ENCODE measurements at places on chromosomes 3 and 15.

DNA sequence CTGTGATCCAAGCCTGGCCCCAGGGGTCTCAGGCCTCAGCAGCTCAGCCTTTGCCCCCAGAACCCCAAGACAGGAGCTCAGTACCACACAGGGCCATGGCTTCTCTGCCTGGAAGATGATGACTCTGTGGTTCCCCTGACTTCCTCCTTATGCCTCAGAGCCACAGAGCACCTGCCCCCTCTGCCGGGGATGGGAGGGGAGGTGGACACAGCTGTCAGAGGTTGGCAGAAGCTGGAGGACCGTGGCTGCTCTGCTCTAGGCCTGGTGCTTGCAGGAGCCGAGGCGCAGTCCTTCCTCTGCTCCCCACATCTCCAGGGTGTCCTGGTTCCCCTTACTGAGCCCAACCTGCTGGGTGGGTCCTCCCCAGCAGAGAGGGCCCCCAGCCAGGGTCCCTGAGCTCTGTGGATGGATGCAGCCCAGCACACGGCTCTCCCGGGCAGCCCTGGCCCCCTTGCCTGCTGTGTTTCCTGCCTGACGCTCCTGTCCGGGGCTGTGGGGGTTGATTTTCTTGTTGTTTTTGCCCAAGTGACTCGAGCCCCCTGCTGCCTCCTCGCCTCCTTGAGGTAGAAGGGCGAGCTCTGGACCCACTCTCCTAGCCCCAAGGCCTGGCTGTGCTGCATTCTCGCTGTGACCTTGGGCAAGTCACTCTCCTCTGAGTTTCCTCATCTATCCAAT lies 36.6 kb downstream of the PSTPIP1 start:
- no peak for DNase-seq

DNA sequence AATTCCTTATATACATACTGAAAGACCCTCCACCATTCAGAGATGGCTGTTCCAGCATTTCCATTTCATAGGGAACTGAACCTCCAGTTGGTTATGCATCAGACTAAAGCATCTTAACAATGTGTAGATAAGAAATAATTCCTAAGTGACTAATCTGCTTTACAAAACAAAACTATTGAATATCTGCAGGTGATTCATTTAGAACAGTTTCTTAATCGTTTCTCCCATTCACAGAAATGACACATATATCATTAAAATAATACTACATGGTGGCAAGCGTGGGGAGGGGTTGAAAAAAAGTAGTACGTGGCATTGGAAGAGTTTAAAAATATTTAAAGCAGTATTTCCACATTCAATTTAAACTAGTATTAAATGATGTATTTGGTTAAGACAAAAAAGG lies 19.5 kb downstream of the COPS2 start:
- DNase-seq: no peak

DNA sequence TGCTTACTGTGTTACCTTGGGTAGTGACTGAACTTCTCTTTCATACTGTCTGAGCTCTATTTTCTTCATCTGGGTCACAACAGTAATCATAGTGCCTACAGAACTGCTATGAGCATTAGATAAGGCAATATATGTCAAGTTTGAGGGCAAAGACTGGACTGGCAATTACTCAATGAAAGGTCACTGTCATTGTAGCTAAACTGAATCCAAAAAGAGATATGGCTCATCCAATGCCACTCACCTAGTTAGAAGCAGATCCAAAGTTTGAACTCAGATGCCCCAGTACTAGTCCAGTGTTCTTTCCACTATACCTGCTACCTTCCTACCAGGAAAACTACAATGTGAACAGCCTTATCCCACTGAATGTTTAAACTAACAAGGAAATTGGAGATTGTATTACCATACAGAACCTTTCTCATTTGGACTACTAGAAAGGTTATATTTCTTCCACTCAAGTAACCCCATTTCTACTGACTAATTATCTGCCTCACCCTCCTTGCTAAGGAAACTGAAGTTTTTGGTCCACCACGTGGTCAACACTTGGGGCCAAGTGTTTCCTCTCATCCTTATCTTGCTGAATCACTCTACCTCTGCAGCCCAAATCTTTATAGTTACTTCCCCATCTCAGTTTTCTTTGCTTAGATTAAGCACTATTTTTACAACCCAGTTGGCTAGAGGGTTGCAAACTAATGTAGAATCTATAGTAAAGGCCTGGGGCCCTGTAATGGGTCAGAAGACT lies 202.3 kb upstream of the LPP start:
- DNase-seq: no peak

DNA sequence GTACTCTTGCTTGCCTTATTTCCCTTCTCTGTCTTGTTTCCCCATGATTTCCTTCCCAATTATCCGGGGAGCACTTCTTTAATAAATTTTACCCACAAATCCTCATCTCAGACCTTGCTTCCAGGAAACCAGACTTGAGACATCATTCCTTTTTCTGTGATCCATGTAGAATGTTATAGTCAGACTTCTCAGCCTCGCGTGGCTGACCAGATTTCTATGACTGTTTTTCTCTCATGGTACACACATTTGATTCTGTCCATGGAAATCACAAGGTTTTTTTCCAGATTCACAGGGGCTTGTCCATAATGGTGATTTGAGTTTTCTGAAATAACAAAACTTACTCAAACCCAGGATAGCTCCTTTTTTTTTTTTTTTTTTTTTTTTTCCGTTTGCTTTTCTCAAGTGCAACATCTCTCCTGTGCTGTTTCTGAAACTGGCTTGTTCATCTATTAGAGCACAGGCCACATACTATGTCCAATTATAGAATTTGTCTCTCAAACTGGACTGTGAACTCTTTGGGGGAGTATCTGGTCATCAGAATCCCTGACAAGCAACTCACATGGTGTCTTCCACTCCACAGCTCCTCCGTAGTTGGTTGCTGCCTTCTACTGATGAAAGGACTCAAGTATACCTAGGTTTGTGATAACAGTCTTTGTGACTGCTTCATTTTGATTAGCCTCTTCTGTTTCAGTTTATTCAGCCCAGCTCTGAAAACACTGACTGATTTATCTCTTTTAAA lies 50.8 kb downstream of the RBMS3 start:
- DNase-seq: no peak

DNA sequence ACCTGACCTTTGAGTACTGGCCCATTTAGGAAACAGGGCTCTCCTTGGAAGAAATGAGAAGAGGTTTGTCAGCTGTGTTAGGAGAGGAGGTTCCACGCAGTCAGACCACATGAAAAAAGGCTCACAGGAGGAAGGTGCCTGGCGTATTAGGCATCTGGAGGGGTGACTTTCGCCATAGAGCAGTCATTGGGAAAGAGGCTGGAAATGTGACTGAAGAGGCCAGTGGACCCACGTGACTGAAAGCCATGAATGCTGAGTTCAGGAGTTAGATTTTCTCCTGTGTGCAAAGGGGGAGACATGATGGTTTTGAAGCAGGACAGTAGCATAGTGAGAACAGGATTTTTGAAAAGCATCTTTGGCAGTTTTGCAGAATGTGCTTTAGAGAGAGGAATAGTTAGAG lies 29.7 kb upstream of the RNF7 start:
- DNase-seq: no peak

DNA sequence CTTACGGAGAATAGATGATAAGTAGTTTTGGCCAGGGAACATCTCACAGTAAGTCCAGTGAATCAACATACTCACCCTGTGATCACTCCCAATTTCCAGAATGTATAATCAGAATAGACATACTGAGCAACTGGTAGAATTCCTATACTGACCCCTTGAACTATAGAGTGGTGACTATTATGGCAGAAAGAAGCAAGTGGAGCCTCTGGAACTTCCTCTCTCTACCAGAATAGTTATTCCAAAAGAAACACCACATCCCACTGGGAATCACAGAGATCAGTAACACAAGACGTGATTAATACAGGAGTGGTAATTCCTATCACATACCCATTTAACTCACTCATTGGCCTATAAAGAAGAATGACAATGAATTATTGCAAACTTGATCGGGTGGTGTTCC lies 50.1 kb upstream of the TRIM42 start:
- no peak for DNase-seq

GRCh38 chr3:81352867-81353266 lies 408.6 kb downstream of the GBE1 start:
- DNase-seq: peak; percentile 64

DNA sequence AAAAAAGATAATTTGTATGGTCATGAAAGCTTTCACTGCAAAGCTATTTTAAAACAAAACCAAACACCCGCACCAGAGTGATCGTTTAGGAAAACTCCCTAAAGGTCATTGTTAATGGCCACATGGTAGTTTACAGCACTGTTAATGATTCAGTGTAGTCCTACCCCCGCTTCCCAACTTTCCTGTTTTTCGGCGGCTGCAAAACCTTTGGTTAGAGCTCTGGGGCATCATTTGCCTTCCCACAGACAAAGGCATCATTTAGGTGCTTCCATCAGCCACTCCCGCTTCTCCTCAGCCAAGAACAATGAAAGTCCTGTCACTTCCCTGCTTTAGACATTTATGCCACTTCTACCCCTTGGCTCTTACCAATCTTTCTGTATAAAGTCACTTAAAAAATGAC lies 10.6 kb downstream of the MELTF start:
- peak; percentile 81 for DNase-seq

DNA sequence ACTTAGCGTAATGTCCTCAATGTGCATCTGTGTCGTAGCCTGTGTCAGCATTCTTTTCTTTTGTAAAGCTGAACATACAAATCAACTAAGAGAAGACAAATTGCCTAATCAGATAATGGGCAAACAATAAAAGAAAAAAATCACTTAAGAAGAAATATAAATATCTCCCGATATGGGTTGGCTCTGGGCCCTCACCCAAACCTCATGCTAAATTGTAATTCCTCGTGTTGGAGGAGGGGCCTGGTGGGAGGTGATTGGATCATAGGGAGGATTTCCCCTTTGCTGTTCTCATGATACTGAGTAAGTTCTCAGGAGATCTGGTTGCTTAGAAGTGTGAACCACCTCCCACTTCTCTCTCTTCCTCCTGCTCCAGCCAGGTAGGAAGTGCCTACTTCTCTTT lies 285.0 kb upstream of the LYSMD4 start:
- no peak for DNase-seq

- no peak for DNase-seq
Measured at GRCh38 chr3:10951295-10951926, 41.1 kb upstream of the SLC6A1 start.

DNA sequence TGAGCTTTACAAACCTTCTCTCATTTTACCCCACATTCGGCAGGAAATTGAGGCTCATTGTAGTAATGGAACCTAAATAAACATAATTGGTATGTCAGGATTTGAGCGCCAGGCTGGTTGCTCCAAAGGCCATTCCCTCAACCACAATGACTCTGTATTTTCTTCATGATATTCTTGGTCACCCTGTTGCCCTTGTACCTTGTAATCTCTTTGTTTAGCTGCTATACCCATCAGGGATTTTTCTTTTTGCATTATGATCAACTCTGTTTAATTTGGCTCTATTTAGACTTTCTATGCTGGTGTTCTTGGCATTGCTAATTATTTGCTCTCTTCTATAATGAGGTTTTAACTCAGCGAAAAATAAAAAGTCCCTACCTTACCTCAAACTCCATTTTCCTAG lies 29.8 kb downstream of the DUOX2 start:
- DNase-seq: no peak

DNA sequence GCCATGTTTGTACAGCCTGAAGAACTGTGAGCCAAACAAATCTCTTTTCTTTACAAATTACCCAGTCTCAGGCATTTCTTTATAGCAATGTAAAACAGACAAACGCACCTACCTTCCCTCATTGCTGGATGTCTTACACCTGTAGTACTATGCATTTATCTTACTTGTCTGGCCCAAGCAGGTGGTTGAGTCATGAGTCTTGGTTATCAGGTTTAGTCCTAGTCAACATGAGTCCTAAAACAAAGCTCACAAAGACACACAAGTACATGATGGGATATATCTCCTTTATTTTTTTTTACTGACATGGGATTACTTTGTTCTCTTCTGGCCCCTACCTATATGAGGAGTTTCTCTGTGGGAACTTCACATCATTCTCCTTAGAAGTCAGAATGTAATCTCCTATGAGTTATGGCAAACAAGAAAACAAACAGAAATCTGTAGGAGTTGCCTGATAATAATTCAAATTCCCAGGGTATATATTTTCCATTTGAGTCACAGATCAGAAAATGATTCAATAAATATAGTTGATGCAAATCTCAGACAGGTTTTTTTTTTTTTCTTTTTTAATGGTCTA lies 33.6 kb upstream of the PLSCR2 start:
- DNase-seq: no peak

GRCh38 chr15:75775296-75776064 lies 62.8 kb upstream of the CSPG4 start:
- DNase-seq: peak; percentile 63

DNA sequence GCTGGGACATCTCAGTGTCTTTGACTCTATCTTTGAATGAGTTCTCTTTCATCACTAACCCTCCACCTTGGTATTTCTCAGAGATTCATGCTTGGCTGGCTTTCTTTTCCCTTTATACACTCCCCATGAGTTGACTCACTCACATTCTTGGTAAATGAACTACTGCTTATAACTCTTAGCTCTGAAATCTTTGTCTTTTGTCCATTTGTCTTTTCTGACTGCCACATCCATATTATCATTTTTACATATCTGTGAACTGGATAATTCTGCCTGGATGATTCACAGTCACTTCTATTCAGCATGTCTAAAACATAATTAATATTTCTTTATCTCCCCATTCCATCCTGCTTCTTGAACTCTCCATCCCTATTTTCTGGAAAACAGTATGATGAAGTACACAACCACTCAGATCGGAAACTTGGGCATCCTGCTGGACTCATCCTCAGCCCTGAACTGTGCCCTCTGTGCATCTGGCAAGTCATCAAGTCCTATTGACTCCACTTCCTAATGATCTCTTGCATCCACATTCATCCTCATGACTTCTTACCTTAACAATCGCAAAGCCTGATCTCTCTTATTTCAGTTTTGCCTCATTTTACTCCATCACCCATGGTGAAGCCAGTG lies 66.9 kb downstream of the KCNAB1 start:
- DNase-seq: no peak

GRCh38 chr3:21056293-21056692 lies 694.7 kb downstream of the ZNF385D start:
- DNase-seq: no peak

- DNase-seq: no peak
Measured at GRCh38 chr3:160434071-160434470, 15.5 kb downstream of the TRIM59 start.

DNA sequence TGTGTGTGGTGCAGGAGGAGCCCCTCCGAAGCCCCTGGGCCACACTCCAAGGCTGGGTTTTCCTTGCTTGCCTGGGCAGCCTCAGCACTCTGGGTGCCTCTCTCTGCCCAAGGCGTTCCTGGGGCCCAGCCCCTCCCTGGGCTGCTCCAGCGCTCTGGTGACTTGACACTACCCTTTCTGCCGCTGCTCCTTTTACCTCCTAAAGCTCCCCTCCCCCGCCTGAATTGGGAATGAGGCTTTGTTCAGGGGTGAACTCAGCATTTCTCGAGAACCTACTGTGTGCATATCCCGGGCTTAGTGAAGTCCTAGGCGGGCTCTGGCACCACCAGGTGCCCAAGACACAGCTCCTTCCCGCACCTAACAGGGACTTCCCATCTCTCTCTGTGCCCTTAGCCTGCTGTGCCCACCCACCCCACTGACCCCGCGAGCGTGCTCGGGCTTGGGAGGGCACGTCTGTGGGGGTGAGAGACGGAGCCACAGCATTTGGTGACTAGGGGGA lies 1.2 kb upstream of the BAHD1 start:
- no peak for DNase-seq

GRCh38 chr3:158233791-158234190 lies 123.9 kb downstream of the RSRC1 start:
- DNase-seq: no peak

GRCh38 chr15:71810256-71811035 lies at the start of gene NR2E3:
NR2E3 (plus strand) TSS chr15:71810554; CDS start chr15:71810744, 190 bp downstream.
- no peak for DNase-seq

Data from NCI-H1048 (cell line).